ENCODE measurements at places on chromosomes 13 and 19. TPM values are rescaled to one million over a fixed set of nuclear protein-coding genes. Genes with fewer than 3 reads are reported as not detected.

Gene CCDC122
- 14.5 TPM for total RNA-seq

Gene JAK3
- total RNA-seq: 0.78 TPM

Gene TMEM259
- total RNA-seq: 74.5 TPM

Gene PSG1
- total RNA-seq: not detected

Gene ZNF829
- total RNA-seq: 3.8 TPM

Gene IL12RB1
- under 0.01 TPM for total RNA-seq

Gene LDLR
- 184 TPM for total RNA-seq

Gene WDR88
- total RNA-seq: not detected

Gene S1PR5
- total RNA-seq: 19.5 TPM

Gene FLT3LG
- total RNA-seq: 1.00 TPM

Gene CD209
- total RNA-seq: not detected

Gene HPN
- total RNA-seq: not detected

Gene CYP4F11
- total RNA-seq: 4.6 TPM

Gene TNFSF11
- 0.34 TPM for total RNA-seq

Gene C19orf81
- 0.68 TPM for total RNA-seq

Gene PPP1R13L
- 20.2 TPM for total RNA-seq

Gene RUBCNL
- total RNA-seq: 0.07 TPM

Gene ZFP82
- total RNA-seq: 7.8 TPM

Gene TEKTIP1
- not detected for total RNA-seq

Gene NEK5
- total RNA-seq: 0.34 TPM

Gene CD70
- total RNA-seq: not detected

Gene OR7C1
- total RNA-seq: not detected

Gene MCF2L
- total RNA-seq: under 0.01 TPM

Gene AP1M2
- total RNA-seq: 115 TPM

Gene CLEC17A
- total RNA-seq: not detected

Gene GAS6
- 34.9 TPM for total RNA-seq

Gene NLRP12
- under 0.01 TPM for total RNA-seq

Gene ZFP28
- 8.2 TPM for total RNA-seq

Gene PRR19
- total RNA-seq: under 0.01 TPM

Gene DAND5
- not detected for total RNA-seq

Gene PGLYRP1
- not detected for total RNA-seq

Gene EDNRB
- not detected for total RNA-seq

Gene PGLYRP2
- total RNA-seq: not detected

Gene GPR4
- not detected for total RNA-seq

Data from nasal cavity respiratory epithelium epithelial cell of viscerocranial mucosa (primary cell).